ENCODE measurements at places on chromosomes 11 and 22. TPM values are rescaled to one million over a fixed set of nuclear protein-coding genes. Genes with fewer than 3 reads are reported as not detected.

Gene LAYN
- 17.5 TPM for total RNA-seq

Gene TTLL1
- 5.1 TPM for total RNA-seq

Gene C1QTNF5
- 47.6 TPM for total RNA-seq

Gene PAX6
- not detected for total RNA-seq

Gene DPAGT1
- total RNA-seq, result 38.4 TPM

Gene FGF4
- not detected for total RNA-seq

Gene BIRC2
- 44.1 TPM for total RNA-seq

Gene POLD4
- total RNA-seq, result 69.3 TPM

Gene OPCML
- not detected for total RNA-seq

Gene LDHAL6A
- total RNA-seq, result not detected

Gene BIRC3
- total RNA-seq, result 23.0 TPM

Gene UBQLNL
- total RNA-seq, result 0.72 TPM

Gene WT1
- total RNA-seq, result 1.5 TPM

Gene OMP
- not detected for total RNA-seq

DNA sequence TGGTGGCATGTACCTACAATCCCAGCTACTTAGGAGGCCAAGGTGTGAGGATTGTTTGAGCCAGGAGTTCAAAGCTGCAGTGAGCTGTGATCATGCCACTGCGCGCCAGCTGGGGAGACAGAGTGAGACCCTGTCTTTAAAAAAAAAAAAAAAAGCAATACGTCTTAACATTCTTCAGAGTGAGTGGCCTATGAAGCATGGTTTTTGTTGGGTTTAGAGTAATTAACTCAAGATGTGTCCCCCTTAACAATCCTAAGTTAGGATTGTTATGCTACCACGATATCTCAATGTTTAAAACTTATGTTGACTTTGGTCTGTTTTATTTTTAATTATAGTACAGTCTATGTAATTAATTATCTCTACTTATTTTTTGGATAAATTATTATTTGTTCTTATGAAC, 156.1 kb downstream of the HIPK3 start:
- DNase-seq, result no peak
- no peaks in the 10 kb centered on the region for H3K4me1 ChIP-seq
- H3K27ac ChIP-seq, result no peak overlapping the region
- peaks cover 10% of the 10 kb centered on the region for H3K27me3 ChIP-seq

DNA sequence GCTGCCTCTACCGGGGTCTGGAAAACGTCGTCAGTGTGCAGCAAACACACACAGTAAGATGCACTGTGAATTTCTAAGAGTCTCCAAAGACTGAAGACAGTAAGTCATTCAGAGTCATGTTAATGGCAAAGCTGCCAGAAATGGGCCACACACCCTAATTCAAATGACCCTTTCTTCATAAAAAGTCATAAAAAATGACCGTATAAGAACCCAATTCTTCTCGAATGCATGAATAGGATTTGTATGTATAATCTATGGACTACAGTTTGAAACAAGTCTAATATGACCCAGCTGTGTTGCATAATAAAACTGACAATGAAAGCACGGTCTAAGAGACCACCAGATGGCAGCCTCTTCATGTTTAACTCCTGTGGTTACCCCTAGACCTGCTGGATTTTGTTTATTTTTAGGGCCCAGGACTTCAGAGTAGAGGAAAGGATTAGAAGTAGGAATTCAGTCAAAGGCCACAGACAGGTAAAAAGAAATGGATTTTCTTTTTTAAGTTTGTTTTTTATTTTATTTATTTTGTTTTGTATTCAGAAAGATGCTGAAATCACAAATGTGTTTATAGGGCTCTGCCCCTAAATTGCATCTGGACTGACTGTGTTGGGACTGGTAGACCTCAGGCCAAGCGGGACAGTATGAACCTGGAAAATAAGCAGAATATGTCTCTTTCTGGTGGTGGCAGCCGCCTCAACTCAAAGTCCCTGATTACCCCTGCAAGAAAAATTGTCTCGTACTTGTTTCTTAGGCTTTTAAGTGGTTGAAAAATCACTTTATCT, 32.1 kb upstream of the SLC5A12 start:
- no peak for DNase-seq
- no peaks in the 10 kb centered on the region for H3K27me3 ChIP-seq
- H3K4me3 ChIP-seq, result no peak overlapping the region
- no peaks in the 10 kb centered on the region for H3K4me1 ChIP-seq
- H3K27ac ChIP-seq, result no peak overlapping the region

GRCh38 chr22:30224161-30224857, 22.2 kb downstream of the LIF start:
- DNase-seq, result no peak
- no peak overlapping the region for H3K27ac ChIP-seq
- no peaks in the 10 kb centered on the region for H3K27me3 ChIP-seq
- H3K4me3 ChIP-seq, result no peak overlapping the region
- no peaks in the 10 kb centered on the region for H3K36me3 ChIP-seq

DNA sequence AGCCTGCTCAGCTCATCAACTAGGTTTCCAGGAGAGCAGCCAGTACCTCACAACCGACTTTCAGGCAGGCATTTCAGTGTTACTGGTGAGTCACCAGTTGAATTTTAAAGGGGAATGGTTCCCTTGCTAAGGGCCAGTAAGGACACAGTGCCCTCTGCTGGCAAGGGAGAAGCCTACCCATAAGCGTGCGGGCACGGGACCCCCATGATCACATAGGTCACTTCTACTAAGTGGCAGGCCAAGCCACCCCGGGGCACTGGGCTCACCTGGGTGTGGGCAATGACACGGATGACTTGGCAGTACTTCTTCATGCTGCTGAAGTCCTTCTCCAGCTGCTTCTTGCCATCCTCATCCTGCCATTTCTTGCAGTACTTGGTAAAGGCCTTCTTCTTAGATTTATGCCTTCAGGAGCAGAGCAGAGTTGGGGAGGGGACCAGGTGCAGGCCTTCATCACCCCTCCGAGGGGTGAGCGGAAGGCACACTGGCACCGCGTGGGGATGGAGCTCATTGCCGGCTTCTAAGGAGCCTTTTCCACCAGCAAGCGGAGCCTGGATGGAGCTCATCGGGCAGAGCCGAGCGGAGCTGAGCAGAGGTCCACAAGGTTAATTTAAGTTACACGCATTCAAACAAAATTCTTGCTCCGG, 2.9 kb downstream of the RPL3 start:
- H3K36me3 ChIP-seq, result peaks cover 67% of the 10 kb centered on the region
- H3K27me3 ChIP-seq, result no peaks in the 10 kb centered on the region
- DNase-seq, result peak; percentile 76
- H3K4me3 ChIP-seq, result peak overlapping the region; percentile 78
- H3K27ac ChIP-seq, result peak overlapping the region; percentile 42

DNA sequence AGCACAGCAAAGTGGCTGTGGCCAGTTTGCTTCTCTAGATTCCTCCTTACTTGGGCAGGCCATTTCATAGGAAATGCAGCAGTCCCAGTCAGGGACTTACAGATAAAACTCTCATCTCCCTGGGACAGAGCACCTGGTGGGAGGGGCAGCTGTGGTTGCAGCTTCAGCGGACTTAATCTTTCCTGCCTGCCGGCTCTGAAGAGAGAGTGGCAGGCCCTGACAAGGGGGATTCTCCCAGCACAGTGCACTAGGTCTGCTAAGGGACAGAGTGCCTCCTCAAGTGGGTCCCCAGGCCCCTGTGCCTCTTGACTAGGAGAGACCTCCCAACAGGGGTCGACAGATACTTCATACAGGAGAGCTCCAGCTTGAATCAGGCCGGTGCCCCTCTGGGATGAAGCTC, 1649.1 kb downstream of the LRRC4C start:
- no peak overlapping the region for H3K27ac ChIP-seq
- H3K4me1 ChIP-seq, result no peaks in the 10 kb centered on the region
- DNase-seq, result no peak
- H3K36me3 ChIP-seq, result no peaks in the 10 kb centered on the region
- H3K27me3 ChIP-seq, result no peaks in the 10 kb centered on the region

- no peak overlapping the region for H3K4me3 ChIP-seq
- no peaks in the 10 kb centered on the region for H3K4me1 ChIP-seq
- H3K27me3 ChIP-seq, result no peaks in the 10 kb centered on the region
- H3K27ac ChIP-seq, result no peak overlapping the region
- DNase-seq, result no peak
Observed at GRCh38 chr11:15957234-15957633, 399.1 kb downstream of the SOX6 start.

DNA sequence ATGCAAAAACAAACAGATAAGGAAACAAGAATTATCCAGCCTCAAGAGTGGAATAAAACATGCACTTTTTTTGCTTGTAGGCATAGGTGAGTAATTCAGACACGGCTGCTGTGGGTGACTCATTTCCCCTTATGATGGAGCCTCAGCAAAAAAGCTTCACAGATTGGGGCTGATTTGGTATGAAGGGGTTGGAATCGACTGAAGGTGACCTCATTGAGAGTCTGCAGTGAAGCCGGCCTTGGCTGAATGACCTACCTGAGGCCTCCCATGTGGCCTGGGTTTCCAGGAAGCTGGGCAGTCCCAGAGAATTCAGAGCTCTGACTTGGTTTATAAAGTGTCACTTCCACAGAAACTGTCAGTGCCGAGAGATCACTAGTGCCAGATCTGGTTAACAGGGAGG, 34.2 kb upstream of the VPREB1 start:
- H3K27ac ChIP-seq, result no peak overlapping the region
- H3K4me3 ChIP-seq, result no peak overlapping the region
- H3K36me3 ChIP-seq, result no peaks in the 10 kb centered on the region
- H3K27me3 ChIP-seq, result peaks cover 6% of the 10 kb centered on the region
- no peaks in the 10 kb centered on the region for H3K4me1 ChIP-seq
- DNase-seq, result no peak

- no peak overlapping the region for H3K4me3 ChIP-seq
- H3K27me3 ChIP-seq, result no peaks in the 10 kb centered on the region
- DNase-seq, result no peak
- H3K36me3 ChIP-seq, result no peaks in the 10 kb centered on the region
- H3K27ac ChIP-seq, result peak overlapping the region; percentile 75
Observed at GRCh38 chr22:30208631-30209603, 37.6 kb downstream of the LIF start.

DNA sequence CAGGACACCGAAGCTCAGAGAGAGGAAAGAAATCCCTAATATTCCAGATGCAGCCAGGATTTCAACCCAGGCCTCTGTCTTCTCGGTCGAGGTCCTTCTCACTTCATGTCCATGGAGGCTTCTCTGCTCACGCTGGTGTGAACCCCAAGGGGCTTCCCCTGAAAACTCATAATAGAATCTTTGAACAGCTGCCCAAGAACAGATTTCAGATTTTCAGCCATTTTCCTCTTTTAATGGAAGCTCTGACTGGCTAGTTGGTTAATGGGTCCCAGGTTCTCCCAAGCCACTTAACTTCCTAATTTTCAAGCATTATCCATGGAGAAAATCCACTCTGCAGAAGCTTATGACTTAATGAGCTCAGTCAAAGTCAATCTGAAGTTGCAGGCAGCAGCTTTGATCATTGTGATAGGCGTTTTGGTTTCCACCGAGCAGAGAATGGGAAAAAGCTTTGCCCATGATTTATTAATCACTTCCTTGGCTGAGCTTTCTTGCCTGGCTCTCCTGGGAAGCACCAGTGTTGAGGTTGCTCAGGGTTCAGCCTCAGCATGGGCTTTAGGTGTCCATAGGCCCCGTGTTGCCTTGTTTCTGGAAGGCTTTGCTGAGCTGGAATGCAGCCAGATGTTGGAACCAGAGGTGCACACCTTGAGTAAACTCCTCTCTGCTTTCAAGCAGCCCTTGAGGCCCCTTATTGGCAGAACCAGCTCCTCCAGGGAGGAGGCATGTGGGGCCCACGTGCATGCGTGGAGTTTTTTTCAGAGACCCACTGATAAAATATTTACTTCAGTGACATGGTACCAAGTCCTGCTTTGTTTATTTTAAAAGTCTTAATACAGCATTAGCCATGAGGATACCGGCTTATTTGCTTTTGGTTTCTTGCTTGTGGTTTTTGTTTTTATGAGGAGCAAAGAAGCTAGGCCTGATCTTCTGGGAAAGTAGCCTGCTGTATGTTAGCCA, 25.5 kb downstream of the LDLRAD3 start:
- no peaks in the 10 kb centered on the region for H3K36me3 ChIP-seq
- peak; percentile 63 for DNase-seq
- no peak overlapping the region for H3K4me3 ChIP-seq
- peaks cover 11% of the 10 kb centered on the region for H3K4me1 ChIP-seq
- H3K27me3 ChIP-seq, result no peaks in the 10 kb centered on the region
- no peak overlapping the region for H3K27ac ChIP-seq

- no peaks in the 10 kb centered on the region for H3K27me3 ChIP-seq
- no peak for DNase-seq
- H3K4me1 ChIP-seq, result no peaks in the 10 kb centered on the region
Observed at GRCh38 chr11:37343290-37343689, 745.3 kb upstream of the RAG2 start.

DNA sequence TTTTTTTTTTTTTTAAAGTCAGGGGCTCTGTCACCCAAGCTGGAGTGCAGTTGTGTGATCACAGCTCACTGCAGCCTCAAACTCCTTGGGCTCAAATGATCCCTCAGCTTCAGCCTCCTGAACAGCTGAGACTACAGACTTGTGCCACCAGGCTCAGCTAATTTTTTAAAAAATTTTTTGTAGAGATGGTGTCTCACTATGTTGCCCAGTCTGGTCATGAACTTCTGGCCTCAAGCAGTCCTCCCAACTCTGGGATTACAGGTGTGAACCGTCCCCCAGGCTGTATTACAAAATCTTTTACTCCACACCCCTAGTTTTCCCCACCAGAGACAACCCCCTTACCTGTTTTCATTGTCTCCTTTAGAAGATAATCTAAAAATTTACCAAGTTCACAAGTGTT, 1.9 kb downstream of the CCDC117 start:
- no peaks in the 10 kb centered on the region for H3K27me3 ChIP-seq
- no peak overlapping the region for H3K4me3 ChIP-seq
- no peak overlapping the region for H3K27ac ChIP-seq
- H3K4me1 ChIP-seq, result peaks cover 30% of the 10 kb centered on the region
- DNase-seq, result no peak

- no peaks in the 10 kb centered on the region for H3K27me3 ChIP-seq
- peak; percentile 87 for DNase-seq
- H3K36me3 ChIP-seq, result no peaks in the 10 kb centered on the region
- peak overlapping the region; percentile 88 for H3K27ac ChIP-seq
- peak overlapping the region; percentile 11 for H3K4me3 ChIP-seq
Observed at GRCh38 chr11:2825261-2825888, 60.2 kb downstream of the CDKN1C start.

- no peaks in the 10 kb centered on the region for H3K27me3 ChIP-seq
- H3K4me3 ChIP-seq, result no peak overlapping the region
- peaks cover 56% of the 10 kb centered on the region for H3K4me1 ChIP-seq
- H3K36me3 ChIP-seq, result no peaks in the 10 kb centered on the region
- no peak for DNase-seq
Observed at GRCh38 chr11:1518301-1518700, 31.7 kb upstream of the MOB2 start.

- DNase-seq, result no peak
- H3K27ac ChIP-seq, result peak overlapping the region; percentile 33
- no peaks in the 10 kb centered on the region for H3K27me3 ChIP-seq
- H3K4me1 ChIP-seq, result peaks cover 9% of the 10 kb centered on the region
- H3K4me3 ChIP-seq, result no peak overlapping the region
- H3K36me3 ChIP-seq, result no peaks in the 10 kb centered on the region
Observed at GRCh38 chr11:100719809-100720221, 32.7 kb downstream of the ARHGAP42 start.

All from upper lobe of right lung (tissue), 1 donor.